Ovary (tissue), 10 donors: ENCODE measurements at places on chromosomes 11 and 22. TPM values are rescaled to one million over a fixed set of nuclear protein-coding genes. Genes with fewer than 3 reads are reported as not detected.

CRYBA4 gene
- polyA plus RNA-seq = not detected

MUC5B gene
- polyA plus RNA-seq = 0.02 TPM

TRIM3 gene
- polyA plus RNA-seq = 14.7 TPM

ENTHD1 gene
- polyA plus RNA-seq = not detected

OSBP2 gene
- 1.3 TPM for polyA plus RNA-seq

PRR33 gene
- polyA plus RNA-seq = not detected

OR8G1 gene
- polyA plus RNA-seq = not detected

SLC1A2 gene
- 0.02 TPM for polyA plus RNA-seq
